Spleen (tissue), 13 donors: ENCODE measurements at places on chromosomes 5 and 9. TPM values are rescaled to one million over a fixed set of nuclear protein-coding genes. Genes with fewer than 3 reads are reported as not detected.
A peak's percentile ranks its signal among the peaks of the same experiment; 100 is the strongest.

- H3K27me3 ChIP-seq = peaks cover 9% of the 10 kb centered on the region
- no peak for DNase-seq
- no peak overlapping the region for H3K4me3 ChIP-seq
- H3K27ac ChIP-seq = peak overlapping the region; percentile 88
Measured at GRCh38 chr5:151019331-151019730, 1.1 kb upstream of the GPX3 start.

- H3K4me1 ChIP-seq = peaks cover 15% of the 10 kb centered on the region
- no peaks in the 10 kb centered on the region for H3K27me3 ChIP-seq
- H3K36me3 ChIP-seq = no peaks in the 10 kb centered on the region
- no peak overlapping the region for H3K27ac ChIP-seq
- no peak overlapping the region for H3K4me3 ChIP-seq
Measured at GRCh38 chr5:118984602-118985001, 3.7 kb downstream of the DTWD2 start.

The CEP72 gene
- polyA plus RNA-seq = 2.9 TPM

GRCh38 chr5:109312695-109313094, 97.1 kb downstream of the PJA2 start:
- no peak overlapping the region for H3K4me3 ChIP-seq
- no peak overlapping the region for H3K27ac ChIP-seq
- H3K27me3 ChIP-seq = no peaks in the 10 kb centered on the region
- no peaks in the 10 kb centered on the region for H3K4me1 ChIP-seq
- DNase-seq = no peak
- H3K36me3 ChIP-seq = no peaks in the 10 kb centered on the region

DNA sequence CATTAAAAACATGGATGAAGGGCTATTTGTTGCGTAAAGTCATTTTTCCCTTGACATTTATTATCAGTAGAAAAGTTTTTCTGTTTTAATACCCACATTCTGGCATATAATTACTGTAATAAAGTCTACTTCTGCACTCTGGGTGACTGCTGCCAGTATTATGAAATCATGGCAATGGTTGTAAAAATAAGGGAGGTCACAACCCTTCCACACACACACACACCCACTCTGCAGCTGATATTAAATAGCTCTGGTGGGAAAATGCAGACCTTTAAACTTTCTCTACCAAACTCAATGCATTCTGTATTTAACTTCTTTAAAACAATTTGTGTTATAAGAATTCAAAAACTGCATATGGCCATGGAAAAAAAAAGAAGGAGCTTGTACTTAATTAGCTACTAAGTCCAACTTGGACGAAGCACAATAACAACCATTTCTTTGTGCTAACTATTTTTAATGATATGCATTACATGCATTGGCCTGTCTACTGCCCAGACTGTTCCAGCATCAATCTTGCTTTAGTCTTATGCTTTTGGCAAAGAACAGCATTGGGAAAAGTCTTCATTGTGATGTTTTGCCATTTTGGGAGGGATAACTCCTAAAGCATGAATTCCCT, 137.6 kb upstream of the MAP3K1 start:
- H3K27me3 ChIP-seq = no peaks in the 10 kb centered on the region
- H3K27ac ChIP-seq = no peak overlapping the region
- peaks cover 6% of the 10 kb centered on the region for H3K4me1 ChIP-seq
- no peak for DNase-seq
- no peaks in the 10 kb centered on the region for H3K36me3 ChIP-seq

The CBY3 gene
- polyA plus RNA-seq = not detected

DNA sequence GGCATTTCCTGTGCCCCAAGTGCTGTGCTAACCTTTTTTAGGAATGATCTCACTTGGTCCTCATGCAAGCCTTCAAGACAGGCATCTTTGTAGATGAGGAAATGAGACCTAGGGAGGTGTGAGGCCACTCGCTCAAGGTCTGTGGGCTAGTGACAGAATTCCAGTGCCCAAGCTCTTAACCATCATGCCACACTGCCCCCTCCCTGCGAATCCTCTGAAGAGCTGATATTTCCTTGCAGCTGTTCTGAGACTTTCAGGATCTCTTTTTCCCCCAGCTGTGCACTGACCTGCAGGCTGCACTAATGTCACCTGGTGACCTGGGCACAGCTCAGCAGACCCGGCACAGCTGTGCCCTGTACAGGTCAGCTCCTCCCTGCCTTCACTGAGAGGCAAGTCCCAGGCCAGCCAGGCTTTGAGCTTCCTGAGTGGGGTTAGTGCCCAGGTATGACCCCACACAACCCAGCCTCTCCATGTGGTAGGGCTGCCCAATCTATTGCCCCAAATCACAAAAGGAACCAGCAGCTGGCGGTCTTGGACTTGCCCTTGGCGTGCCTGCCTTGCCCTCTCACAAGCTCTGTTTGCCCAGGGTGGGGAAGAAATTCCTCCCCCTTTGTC, 32.7 kb downstream of the MORN5 start:
- no peaks in the 10 kb centered on the region for H3K4me1 ChIP-seq
- peak; percentile 55 for DNase-seq
- no peaks in the 10 kb centered on the region for H3K36me3 ChIP-seq
- no peaks in the 10 kb centered on the region for H3K27me3 ChIP-seq

The TSSK1B gene
- polyA plus RNA-seq = not detected

- peaks cover 42% of the 10 kb centered on the region for H3K27me3 ChIP-seq
- peak overlapping the region; percentile 42 for H3K27ac ChIP-seq
- H3K36me3 ChIP-seq = no peaks in the 10 kb centered on the region
Measured at GRCh38 chr9:135989722-135990467, 28.7 kb upstream of the UBAC1 start.

The PDE6A gene
- polyA plus RNA-seq = not detected

- no peaks in the 10 kb centered on the region for H3K36me3 ChIP-seq
- H3K4me3 ChIP-seq = no peak overlapping the region
- no peak for DNase-seq
- H3K27me3 ChIP-seq = no peaks in the 10 kb centered on the region
- H3K4me1 ChIP-seq = no peaks in the 10 kb centered on the region
Measured at GRCh38 chr9:70229579-70229978, 29.2 kb upstream of the SMC5 start.

- H3K4me1 ChIP-seq = peaks cover 50% of the 10 kb centered on the region
- H3K36me3 ChIP-seq = no peaks in the 10 kb centered on the region
- H3K27ac ChIP-seq = peak overlapping the region; percentile 56
- H3K4me3 ChIP-seq = no peak overlapping the region
- no peak for DNase-seq
Measured at GRCh38 chr9:130451509-130452388, 7.0 kb downstream of the ASS1 start.

The PCDHB2 gene
- polyA plus RNA-seq = 0.13 TPM

DNA sequence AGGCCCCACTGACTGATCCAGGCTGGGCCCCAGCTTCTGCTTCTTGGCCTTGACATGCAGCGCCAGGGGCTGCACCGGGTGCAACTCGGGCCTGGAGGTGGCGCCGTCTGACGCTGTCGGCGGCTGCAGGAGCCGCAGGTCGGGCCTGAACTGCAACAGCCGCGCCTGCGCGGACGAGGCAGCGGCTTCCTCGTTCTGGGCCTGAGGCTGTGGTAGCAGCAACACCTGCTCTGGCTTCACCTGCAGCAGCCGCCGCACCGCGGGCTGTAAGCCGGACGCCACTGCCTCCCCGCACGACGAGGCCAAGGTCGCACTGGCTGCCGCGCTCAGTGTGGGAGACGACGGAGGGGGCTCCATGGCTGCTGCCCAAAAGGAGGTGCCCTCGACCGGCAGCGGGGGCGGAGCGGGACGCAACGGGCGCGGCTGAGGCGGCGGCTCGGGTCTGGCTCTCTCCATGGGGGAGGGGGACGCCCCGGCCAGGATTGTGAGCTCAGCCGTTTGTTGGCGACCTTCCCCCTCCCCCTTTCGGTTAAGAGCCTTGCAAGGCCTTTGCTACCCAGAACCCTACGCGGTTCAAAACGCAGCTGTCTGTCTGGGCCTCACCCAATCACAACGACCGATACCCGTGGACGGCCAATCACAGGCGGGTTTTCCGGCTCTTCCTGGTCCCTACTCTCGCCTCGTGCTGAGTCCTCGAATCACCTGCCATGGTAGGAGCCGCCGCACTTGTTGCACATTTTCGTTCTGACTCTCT, 438 bp downstream of the SOX30 start:
- no peaks in the 10 kb centered on the region for H3K36me3 ChIP-seq
- H3K27me3 ChIP-seq = no peaks in the 10 kb centered on the region
- H3K4me3 ChIP-seq = peak overlapping the region; percentile 33
- peak; percentile 96 for DNase-seq
- H3K27ac ChIP-seq = peak overlapping the region; percentile 75
- peaks cover 12% of the 10 kb centered on the region for H3K4me1 ChIP-seq

The STPG3 gene
- not detected for polyA plus RNA-seq

DNA sequence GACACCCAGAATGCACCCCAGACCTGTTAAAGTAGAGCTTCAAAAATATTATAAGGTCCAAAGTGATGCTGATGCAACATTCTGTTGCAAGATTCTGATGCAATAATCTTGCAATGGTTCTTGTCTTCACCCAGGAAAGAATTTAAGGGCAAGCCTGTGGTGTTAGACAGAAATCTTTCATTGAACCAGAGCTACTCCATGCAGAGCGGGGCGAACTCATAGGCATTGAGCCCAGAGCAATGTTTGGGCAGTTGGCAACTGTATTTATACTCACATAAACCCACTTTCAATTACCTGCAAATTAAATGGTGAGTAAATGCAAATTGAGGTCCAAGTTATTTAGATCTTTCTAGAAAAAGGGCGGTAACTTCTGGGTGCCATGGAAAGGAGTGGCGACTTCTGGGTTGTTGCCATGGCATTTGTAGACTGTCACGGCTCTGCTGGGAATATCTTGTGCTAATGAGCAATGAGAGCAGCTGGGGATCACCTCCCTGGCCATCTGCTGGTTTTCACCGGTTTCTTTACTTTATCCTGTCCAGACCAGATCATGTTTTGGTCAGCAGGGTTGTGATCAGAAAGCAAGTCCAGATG, 163.4 kb downstream of the ICE1 start:
- DNase-seq = no peak
- H3K27me3 ChIP-seq = no peaks in the 10 kb centered on the region
- no peak overlapping the region for H3K4me3 ChIP-seq
- H3K27ac ChIP-seq = no peak overlapping the region
- no peaks in the 10 kb centered on the region for H3K4me1 ChIP-seq

The ANKRD18B gene
- not detected for polyA plus RNA-seq

The C5 gene
- polyA plus RNA-seq = 1.3 TPM

GRCh38 chr5:38871790-38872551, 26.2 kb downstream of the OSMR start:
- no peak overlapping the region for H3K27ac ChIP-seq
- H3K27me3 ChIP-seq = no peaks in the 10 kb centered on the region
- no peak for DNase-seq
- no peaks in the 10 kb centered on the region for H3K4me1 ChIP-seq
- H3K4me3 ChIP-seq = no peak overlapping the region
- no peaks in the 10 kb centered on the region for H3K36me3 ChIP-seq

The ST8SIA4 gene
- 8.3 TPM for polyA plus RNA-seq

- no peak overlapping the region for H3K4me3 ChIP-seq
- DNase-seq = no peak
- H3K27me3 ChIP-seq = no peaks in the 10 kb centered on the region
- H3K36me3 ChIP-seq = no peaks in the 10 kb centered on the region
- H3K4me1 ChIP-seq = no peaks in the 10 kb centered on the region
- no peak overlapping the region for H3K27ac ChIP-seq
Measured at GRCh38 chr5:135329066-135329912, 69.7 kb downstream of the MACROH2A1 start.

The SMIM33 gene
- polyA plus RNA-seq = not detected

DNA sequence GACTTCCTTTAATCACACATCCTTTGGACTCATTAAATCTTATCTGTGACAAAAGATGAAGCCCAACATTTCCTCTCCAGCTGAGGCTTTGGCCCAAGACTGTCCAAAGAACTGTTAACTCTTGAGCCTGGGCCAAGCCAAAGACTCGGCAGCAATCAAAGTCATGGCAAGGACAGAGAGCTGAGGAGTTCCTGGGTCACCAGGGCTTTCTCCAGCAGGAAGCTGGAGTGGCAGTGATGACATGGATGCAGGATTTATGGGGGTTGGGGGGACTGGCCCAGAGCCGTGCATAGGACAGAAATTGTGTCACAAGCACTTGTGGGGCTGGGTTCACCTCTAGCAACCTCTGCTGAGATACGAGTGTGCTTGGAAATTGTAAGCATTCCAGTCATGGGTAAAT, 440.3 kb downstream of the PLK2 start:
- H3K4me3 ChIP-seq = no peak overlapping the region
- no peaks in the 10 kb centered on the region for H3K27me3 ChIP-seq
- peak; percentile 76 for DNase-seq
- H3K4me1 ChIP-seq = no peaks in the 10 kb centered on the region

GRCh38 chr5:37838152-37838932, 1.5 kb downstream of the GDNF start:
- H3K4me3 ChIP-seq = peak overlapping the region; percentile 61
- H3K27me3 ChIP-seq = peaks cover 81% of the 10 kb centered on the region
- H3K36me3 ChIP-seq = no peaks in the 10 kb centered on the region
- no peak for DNase-seq
- no peak overlapping the region for H3K27ac ChIP-seq

- H3K27ac ChIP-seq = no peak overlapping the region
- H3K4me1 ChIP-seq = peaks cover 10% of the 10 kb centered on the region
- no peaks in the 10 kb centered on the region for H3K36me3 ChIP-seq
- peaks cover 11% of the 10 kb centered on the region for H3K27me3 ChIP-seq
Measured at GRCh38 chr5:83721953-83722901, 1.6 kb upstream of the HAPLN1 start.

DNA sequence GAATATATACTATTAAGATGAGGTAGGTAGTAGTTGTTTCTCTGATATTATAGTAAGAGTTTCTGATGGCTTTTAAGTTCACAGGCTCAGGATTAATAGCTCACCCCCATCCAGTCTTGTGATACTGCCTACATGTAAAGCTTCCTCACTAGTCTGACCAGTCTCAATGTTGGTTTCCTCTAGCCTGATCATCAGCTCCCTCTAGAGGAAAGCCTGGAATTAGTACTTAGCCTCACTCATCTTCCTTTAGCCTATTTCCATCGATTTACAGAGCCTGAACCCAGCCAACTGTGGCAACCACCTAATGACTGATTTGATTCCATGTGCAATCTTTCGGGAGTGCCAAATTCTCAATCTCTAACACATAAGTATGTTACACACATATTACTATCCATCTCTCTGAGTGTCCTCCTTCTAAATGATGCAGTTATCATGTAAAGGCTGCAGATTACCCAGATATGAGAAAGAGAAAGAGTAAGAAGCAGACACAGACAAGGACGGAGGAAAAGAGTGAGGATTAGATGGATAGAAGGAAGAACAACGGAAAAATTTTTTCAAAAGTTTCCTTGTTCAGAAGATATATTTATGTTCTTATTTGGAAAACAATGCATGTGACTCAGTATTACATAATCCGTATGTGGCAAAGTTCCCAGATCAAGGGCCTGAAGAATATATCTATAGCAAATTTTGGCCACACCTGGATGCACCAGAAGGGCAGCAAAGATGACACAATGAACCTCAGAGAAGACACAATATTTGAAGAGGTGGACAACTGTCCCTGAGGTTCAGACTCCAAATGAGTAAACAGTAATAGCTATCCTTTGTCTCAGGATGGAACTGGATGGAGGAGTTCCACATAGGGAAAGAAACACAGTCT, 333.7 kb downstream of the ELAVL2 start:
- H3K27ac ChIP-seq = no peak overlapping the region
- no peaks in the 10 kb centered on the region for H3K36me3 ChIP-seq
- DNase-seq = no peak
- H3K4me1 ChIP-seq = no peaks in the 10 kb centered on the region

The ANKRD33B gene
- 5.3 TPM for polyA plus RNA-seq
